Effector CD8-positive, alpha-beta T cell (primary cell): ENCODE measurements at places on chromosomes 16 and 17.

DNA sequence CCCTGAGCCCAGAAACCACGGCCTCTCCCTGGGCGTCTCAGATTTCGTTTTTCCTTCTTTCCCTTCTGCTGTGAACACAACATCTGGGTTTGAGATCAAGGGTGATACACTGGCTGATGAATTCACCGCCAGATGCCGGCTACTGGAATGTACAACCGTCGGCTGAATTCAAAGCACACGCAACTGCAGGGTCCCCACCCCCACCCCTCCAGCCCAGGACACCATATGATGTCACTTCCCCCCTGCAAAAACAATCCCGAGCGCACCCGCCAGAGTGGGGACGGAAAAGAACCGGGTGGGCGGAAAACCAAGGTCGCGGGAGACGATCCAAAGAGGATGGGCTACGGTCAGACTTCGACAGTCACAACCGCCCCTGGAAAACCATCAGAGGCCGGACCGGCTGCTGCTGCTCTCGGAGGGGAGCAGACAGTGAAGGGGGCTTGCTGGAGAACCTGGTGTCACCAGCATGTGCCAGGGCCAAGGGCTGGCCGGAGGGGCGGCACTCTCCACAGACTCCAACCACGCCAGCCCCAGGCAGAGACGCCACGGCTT lies 23.3 kb downstream of the CEP295NL start:
- DNase-seq: peak; percentile 32

DNA sequence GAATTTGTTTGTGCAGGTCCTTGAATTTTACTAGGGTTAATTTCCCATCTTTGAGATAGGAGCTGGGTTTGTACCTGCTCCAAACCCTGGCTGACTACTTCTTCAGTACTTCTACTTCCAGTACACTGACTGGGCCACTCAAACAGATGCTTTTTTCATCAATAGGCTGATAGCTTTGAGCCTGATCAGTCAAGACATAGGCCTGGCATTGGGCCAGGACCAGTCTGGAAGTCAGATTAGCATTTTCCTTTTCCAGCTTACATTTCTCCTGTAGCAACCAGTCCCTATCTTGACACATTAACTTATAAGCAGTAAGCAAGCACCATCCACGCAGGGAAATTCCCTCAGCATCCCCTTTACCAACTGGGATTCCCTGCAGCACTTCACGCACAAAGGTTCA lies 7.5 kb upstream of the TMEM101 start:
- no peak for DNase-seq

GRCh38 chr17:82179946-82180475 lies 32.6 kb downstream of the CCDC57 start:
- DNase-seq: no peak

- no peak for DNase-seq
These were observed 4.7 kb downstream of the CHD3 start for GRCh38 chr17:7893187-7893880.

DNA sequence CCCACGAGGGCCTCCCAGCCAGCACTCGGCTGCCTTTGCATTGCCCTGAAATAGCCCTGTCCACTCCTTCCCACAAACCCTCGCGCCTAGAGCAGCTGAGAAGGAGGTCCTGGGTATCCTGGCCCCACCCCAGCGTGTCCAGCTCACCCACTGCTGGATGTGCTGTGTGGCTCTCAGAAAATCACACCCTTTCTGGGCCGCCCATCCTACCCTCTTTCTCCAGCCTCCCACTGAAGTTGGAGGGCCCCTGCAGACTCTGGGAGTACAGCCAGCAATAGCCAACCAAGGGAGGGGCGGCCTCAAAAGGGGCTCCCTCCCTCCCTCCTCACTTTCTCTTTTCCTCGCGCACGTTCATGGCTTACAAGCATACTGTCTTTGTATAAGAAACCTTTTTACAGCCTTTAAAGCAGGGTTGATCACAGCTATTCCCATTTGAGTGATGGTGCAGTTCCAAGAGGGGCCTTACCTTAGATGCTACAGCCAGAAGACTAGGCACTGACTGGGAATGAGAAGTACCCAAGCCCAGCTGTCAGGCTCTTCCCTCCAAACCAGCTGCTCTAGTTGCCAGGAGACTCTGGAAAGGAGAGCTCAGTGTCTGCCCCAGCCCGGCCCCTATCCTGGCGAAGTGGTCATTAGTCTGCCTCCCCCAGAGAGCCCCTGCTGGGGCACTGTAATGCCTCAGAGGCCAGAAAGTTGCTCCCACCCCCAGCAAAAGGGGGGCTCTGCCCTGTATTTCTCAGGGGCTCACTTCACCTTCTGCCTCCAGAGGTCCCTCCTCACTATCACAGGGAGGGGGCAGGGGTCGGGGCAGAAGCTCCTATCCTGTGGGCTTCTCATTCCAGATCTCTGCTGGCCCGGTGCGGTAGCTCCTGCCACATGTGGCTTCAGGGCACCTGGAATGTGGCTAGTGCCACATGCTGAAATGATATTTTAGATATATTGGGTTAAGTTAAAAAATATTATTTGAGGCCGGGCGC lies 38.1 kb downstream of the DCAKD start:
- DNase-seq: no peak

GRCh38 chr17:29583324-29584248 lies 5.9 kb downstream of the GIT1 start:
- no peak for DNase-seq

GRCh38 chr17:72407931-72408330 lies 287.1 kb downstream of the SOX9 start:
- DNase-seq: no peak

DNA sequence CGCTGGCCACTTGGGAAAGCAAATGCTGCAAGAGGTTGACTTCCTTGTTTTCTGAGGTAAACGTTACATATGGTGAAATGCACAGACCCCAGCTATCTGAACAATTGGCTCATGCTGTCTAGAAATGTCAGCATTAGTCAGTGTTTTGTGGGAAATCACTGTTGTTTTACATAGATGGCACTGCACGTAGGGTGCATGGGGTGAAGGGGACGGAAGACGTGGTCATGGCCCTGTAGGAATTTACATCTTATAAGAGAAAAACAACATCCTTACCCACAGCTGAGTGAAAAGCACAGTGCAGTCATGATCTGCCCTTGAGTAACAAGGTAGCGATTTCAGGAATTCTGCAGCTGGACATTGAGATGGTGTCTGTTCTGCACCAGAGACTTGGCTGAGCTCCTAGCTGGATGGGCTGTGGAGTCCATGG lies 15.2 kb downstream of the RPTOR start:
- no peak for DNase-seq

DNA sequence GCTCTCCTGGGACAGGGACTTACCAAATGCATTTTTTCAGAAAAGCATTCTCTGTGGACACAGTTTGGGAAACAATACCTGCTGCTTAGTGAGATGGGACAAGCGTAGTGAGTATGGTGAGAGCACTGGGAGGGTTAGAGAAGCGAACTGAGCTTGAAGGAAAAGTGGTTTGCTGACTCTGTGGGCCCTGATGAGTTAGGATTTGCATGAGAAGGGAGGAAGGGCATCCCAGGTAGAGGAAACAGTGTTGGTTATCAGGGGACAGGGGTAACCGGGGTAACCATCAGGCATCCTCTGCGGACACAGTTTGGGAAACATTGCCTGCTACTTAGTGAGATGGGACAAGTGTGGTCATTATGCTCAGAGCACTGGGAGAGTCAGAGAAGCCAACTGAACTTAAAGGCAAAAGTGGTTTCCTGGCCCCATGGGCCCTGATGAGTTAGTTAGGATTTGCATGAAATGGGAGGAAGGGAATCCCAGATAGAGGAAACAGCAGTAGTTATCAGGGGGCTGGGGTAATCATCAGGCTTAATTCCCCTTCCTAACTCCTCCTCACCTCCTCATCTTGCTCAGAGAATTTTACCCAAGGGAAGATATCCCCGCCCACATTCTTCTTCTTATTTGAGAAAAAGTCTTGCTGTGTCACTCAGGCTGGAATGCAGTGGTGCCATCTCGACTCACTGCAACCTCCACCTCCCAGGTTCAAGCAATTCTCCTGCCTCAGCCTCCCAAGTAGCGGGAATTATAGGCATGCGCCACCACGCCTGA lies 319.3 kb downstream of the RBFOX1 start:
- DNase-seq: no peak

DNA sequence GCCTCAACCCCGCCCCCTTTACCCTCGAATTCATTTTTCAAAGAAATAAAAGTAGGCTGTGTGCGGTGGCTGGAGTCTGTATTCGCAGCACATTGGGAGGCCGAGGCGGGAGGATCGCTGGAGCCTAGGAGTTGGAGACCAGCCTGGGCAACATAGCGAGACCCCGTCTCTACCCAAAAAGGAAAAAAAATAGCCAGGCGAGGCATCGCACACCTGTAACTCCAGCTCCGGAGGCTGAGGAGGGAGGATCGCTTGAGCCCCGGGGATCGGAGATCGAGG lies 671 bp upstream of the TOP2A start:
- no peak for DNase-seq

DNA sequence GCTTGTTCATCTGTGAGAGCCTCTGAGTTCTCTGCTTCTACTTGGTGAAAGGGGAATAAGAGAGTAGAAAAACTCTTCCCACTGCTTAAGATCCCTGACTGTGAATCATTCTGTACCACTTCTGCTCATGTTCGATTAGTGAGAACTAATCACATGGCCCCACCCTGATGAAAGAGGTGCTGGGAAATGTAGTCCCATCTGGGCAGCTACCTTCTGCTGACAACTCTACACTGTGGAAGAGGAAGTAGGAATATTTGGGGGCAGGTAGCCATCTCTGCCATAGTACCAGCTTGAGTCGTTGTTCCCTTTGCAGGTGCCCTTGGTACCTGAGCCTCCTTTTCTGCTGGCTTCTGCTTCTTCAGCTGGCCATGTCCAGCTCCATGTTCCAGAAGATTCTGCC lies 29.9 kb downstream of the NKD1 start:
- no peak for DNase-seq

DNA sequence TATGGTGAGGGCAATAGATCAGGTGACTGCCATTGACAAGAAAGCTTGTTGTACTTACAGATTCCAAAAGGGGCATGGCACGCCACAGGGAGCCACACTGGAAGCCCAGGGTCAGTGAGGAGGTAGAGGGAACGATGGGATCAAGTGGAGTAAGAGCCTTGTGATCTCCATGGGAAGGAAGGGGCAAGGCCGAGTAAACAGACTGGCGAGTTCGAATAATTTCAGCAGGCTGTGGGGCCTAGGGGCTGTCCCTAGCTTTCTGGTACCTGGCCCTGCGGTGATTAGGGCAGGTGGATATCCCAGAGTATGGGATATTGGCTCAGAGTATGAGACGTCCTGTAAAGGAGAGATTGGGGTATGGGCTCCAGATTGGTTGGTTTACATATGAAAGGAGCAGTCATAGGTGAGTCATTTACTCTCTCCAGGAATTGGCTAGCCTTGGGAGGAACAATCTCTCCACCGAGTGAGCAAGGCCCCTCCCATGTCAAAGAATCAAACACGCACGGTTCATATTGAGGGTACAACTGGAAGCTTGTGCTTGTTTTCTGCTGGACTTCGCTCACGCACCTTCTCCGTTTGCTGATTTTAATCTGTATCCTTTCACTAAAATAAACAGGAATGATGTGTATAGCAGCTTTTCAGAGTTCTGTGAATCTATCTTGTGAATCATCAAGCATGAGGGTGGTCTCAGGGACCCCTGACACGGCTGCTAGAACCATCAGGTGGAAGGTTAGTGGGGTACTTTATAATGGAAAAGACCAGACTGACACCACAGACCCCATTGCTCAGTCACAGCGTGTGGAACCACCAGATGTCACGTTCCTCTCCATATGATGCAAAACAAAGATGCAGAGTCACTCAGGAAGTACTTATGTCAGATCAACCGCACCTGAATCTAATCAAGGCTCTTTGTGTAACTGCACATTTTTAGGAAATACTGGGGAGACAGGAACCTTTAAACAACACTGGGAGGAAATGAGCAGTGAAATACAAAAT lies 27.9 kb downstream of the GABARAPL2 start:
- no peak for DNase-seq

DNA sequence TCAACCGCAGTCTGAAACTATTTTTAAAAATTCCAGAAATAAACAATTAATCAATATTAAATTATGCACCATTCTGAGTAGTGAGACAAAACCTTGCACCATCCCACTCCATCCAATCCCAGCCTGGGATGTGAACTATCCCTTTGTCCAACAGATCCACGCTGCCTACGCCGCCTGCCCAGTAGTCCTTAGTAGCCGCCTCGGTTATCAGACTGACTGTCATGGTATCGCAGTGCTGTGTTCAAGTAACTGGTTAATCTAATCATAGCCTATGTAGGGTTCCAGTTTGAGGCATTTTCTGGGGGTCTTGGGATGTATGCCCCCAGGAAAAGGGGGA lies 437.7 kb downstream of the HS3ST3B1 start:
- no peak for DNase-seq

GRCh38 chr16:84356176-84356575 lies 12.2 kb upstream of the ATP2C2 start:
- no peak for DNase-seq

GRCh38 chr17:43732958-43733357 lies 25.6 kb downstream of the SOST start:
- no peak for DNase-seq

GRCh38 chr16:63789603-63790002 lies 1332.3 kb downstream of the CDH11 start:
- DNase-seq: no peak

DNA sequence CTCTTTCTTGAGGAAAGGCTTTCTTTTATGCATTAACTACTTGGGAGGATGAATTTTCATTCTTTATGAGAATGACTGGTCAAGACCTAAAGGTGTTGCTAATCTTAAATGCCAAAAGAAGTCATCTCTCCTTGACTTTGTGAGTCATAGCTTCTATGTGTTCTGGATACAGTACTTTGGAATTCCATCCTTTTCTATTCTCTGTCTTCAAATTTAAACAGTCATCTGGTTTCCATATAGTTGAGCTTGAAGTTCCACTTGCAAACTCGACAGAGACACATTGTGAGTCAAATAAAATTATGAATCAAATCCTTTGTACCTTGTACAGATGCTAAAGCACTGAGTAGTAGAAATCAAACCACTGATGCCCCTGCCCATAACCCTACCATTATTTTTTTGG lies 271.9 kb upstream of the PMFBP1 start:
- DNase-seq: no peak

GRCh38 chr17:76791053-76791980 lies 53.4 kb downstream of the MFSD11 start:
- no peak for DNase-seq

DNA sequence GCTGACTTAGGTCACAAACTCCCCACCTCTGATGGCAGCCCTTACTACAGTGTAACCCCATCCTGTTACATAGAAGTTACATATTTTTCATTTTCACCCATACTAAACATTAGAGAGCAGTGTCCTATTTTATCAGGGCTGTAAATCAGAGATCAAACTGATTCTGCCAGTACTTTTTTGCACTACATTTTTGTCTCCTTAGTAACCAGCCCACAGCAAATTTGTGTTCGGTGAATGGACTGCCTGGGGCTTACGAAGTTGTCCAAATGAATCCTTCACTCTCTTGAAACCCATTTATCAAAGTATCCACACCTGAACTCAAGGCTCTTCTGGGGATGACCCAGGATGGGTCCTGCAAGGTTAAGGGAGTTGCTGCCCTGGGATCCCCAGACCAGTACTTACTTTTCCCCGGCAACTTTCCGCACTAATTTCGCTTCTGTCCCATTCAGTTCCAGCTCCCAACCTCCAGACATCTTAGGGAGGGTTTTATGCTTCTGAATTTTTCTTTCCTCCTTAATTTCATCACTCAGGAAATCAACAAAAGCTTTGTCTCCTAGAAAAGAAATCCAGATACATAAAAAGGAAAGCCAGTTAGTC lies 1.1 kb downstream of the C1QBP start:
- DNase-seq: no peak

GRCh38 chr17:37710344-37710886 lies 34.4 kb downstream of the HNF1B start:
- DNase-seq: no peak

- no peak for DNase-seq
These were observed 642 bp downstream of the ZNF205 start for GRCh38 chr16:3112881-3113574.
